MM.1S (cell line): ENCODE measurements at places on chromosomes 5 and 9.

GRCh38 chr9:80874276-80874675 lies 815.1 kb downstream of the TLE1 start:
- DNase-seq = no peak

DNA sequence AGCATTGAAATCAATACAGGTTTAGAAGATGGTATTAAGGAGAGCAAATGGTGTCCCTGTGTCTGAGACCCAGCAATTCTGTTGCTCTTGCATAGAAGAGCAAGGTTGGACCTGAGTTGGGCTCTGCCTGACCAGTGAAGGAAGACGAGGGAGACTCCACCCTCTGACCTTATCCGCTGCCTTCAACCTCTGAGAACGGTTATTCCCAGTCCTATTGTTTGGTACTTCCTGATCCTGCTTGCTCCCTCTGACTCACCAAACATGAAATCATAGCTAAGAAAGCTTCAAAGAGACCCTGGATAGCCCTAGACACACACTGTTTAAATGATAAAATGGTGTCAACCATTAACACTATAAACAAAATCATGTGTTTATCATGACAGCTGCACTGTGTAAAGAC lies 218.5 kb downstream of the PLK2 start:
- DNase-seq = no peak

- no peak for DNase-seq
Observed at GRCh38 chr5:73265641-73266040, 92.6 kb downstream of the TMEM174 start.

DNA sequence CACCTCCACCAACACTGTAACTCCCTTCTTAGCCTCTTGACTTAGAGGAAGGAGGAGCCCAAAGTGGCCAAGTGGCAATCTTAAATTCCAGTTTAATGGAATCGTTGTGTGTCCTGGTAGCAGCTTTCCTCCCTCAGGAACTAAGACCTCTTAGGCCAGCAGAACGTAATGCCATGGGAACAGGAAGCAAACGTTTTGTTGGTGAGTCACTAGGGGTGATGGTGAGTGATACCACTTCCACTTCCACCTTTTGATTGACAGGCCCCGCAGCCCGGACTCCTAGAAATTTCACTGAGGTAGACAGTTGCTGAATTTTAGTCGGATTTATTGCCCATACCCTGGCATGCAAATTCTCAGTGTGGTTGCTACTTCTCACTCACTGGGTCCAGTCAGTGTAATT lies 94.2 kb upstream of the FBN2 start:
- no peak for DNase-seq

DNA sequence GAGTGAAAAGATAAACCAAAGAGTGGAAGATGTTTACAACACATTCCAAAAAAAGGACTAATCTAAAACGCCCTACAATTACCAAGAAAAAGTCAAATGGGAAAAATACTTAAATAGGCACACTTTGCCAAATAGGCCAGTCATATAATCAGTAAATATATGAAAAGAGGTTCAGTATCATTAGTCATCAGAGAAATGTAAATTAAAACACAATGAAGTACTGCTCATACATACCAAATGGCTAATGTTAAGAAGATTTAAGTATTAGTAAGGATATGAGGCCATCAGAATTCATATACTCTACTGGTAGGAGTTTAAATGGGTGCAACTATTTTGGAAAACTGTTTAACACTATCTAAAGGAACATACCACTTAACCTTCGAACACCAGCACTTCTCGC lies 47.6 kb downstream of the ZDHHC21 start:
- DNase-seq = no peak

DNA sequence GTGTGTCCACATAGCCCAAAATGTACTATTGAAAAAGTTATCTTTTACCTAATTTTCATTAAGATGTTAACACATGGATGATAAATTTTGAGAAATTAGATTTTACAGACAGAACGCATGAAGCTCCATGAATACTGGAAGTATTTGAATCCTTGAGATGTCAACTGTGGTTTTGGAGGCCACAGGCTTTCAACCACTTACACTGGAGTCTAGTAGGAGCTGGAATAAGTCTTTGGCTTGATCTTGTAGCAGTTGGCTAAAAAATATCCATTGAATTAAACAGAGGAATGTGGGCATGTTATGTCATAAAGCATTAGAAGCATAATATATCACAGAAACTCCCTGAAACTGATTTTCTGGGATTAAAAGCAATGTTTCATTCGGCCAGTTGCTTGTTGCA lies 52.9 kb downstream of the CAMK4 start:
- no peak for DNase-seq

- no peak for DNase-seq
Observed at GRCh38 chr5:34709861-34710673, 53.9 kb downstream of the RAI14 start.

DNA sequence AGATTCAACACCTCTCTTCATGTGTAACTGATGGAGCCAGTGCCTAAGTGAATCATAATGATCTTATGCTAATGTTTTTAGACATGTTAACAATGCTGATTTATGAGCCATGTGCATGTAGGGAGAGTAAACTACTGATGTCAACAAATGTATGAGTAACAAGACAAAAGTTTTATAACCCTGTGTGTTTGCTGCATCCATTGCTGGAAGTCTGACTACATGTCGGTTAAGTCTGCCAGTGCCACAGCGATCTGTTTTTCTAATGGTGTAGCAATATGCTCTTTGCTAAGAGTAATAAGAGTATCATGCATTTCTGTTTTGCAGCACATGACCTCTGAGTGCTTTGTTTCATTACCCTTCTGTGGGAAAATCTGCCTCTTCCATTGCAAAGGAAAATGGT lies 26.4 kb upstream of the TMOD1 start:
- no peak for DNase-seq

- DNase-seq = peak; percentile 49
Observed at GRCh38 chr5:153187503-153187902, 303.0 kb upstream of the GRIA1 start.

- DNase-seq = no peak
Observed at GRCh38 chr5:150616506-150616905, 24.0 kb upstream of the SYNPO start.

DNA sequence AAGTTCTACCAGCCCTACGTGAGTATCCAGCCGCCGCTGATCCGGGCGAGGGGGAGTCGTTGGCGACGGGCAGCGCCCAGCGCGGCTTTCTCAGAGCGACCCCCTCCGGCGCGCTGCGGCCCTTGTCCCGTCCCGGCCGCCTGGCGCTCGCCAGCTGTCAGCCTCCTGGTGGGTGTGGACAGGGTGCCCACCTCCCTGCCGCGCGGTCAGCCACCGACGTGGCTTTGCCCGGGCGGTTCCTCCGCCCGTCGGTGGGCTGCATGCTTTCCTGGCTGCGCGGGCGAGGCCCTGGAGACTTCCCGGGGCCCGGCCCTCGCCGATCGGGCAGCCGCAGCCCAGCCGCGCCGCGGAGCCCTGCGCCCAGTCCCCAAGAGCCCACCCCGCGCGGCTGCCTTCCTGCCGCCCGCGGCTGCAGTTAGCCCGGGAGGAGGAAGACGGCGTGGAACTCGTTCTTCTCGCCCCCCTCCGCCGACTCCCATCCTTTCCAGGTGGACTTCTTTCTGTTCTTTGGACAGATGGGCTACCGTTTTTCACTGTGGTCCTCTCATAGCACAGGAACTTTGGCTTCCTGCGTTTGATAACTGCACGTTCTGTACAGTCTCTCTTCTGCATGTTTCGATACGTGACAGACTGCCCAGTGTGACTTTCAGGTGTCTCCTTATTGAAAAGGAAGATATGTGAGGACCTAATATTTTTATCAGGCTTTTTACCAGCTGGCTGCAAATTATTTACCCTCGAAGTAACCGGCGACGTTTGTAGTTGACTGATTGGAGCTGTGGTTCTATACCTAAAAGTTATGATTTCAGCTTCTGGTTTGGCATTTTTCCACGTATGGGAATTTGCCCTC lies 577 bp downstream of the AP3S1 start:
- DNase-seq = peak; percentile 38

GRCh38 chr5:43567967-43568366 lies 11.1 kb upstream of the PAIP1 start:
- DNase-seq = no peak

DNA sequence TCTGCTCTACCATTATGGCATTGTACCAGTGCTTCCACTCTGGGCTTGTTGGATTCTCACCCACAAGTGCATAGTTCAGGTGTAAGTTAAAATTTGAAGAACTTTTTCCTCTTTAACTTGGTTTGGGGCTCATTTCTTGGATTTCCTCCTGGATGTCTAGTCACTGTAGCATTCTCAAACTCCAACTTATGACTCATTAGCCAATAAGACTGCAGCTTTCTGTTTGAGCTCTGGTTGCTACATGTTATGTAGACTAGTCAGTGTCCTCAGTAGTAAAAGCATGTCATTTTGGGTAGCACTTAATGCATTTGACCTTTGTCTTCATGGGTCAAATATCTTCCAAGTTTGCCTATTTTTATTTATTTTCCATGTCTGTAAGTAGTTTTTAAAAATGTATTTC lies 790.8 kb downstream of the BRINP1 start:
- DNase-seq = no peak

GRCh38 chr9:20042128-20042711 lies 253.4 kb upstream of the SLC24A2 start:
- DNase-seq = no peak

GRCh38 chr9:128092199-128092977 lies 24.4 kb downstream of the SLC25A25 start:
- DNase-seq = no peak

DNA sequence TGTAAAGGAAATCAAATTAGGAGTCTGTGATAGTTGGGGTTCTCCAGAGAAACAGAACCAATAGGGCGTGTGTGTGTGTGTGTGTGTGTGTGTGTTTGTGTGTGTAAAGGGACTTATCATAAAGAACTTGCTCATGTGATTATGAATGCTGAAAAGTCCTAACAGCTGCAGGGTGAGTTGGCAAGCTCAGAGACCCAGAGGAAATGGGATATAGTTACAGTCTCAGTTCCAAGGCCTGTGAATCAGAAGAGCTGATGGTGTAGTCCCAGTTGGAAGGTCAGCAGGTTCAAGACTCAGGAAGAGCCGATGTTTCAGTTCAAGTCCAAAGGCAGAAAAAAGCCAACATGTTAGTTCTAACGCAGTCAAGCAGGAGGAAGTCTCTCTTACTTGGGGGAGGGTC lies 214.2 kb downstream of the ELAVL2 start:
- DNase-seq = no peak

DNA sequence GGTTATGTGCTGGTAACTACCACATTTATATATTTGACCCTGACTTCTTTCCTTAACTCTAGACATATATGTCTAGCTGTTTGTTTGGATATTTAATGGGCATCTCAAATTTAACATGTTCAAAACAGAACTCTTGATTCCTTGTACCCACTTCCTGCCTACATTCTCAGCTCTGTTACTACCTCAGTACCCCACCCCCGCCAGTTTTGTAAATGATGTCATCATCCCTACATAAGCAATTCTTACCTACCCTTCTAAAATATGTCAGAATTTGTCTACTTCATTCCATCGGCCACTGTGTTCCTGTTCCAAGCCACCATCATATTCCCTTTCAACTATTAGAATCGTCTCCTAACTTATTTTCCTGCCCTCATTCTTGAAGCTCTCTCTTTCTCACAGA lies 4.8 kb downstream of the RAD50 start:
- DNase-seq = no peak

DNA sequence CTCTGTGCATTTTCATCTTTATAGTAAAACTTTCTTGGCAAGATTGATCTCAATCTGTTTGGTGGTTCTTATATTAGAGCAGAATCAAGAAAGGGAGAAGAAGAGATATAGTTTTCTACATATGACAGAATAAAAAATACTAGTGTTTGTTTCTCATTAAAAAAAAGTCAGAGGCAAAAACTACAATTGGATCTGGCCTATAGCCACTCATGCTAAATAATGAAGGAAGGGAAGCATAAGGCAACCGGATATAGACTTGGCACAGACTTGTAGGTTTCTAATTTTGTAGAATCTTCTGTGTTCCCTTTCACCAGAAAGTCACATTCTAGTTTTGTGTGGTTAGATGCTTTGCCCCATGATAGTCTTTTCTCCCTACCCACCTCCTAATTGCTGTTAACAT lies 306.2 kb downstream of the PIK3R1 start:
- no peak for DNase-seq

DNA sequence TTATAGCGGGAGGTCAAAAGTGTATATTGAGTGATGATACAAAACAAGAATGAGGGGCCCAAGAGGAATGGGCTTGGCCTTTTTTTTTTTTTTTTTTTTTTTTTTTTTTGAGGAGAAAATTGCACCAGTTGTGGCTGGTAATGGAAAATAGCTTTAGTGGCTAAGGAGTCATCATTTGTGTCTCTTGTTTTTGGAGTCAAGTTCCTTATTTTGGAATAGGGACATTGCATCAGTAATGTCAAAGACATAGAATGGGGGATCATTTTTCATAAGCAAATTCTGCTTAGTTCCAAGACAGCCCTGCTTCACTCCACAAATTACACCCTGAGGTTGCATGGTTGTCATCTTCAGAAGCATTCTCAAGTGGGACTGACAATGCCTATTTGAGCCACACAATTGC lies 137.4 kb downstream of the STK32A start:
- DNase-seq = no peak

GRCh38 chr5:124670722-124671184 lies 75.7 kb downstream of the ZNF608 start:
- DNase-seq = no peak

DNA sequence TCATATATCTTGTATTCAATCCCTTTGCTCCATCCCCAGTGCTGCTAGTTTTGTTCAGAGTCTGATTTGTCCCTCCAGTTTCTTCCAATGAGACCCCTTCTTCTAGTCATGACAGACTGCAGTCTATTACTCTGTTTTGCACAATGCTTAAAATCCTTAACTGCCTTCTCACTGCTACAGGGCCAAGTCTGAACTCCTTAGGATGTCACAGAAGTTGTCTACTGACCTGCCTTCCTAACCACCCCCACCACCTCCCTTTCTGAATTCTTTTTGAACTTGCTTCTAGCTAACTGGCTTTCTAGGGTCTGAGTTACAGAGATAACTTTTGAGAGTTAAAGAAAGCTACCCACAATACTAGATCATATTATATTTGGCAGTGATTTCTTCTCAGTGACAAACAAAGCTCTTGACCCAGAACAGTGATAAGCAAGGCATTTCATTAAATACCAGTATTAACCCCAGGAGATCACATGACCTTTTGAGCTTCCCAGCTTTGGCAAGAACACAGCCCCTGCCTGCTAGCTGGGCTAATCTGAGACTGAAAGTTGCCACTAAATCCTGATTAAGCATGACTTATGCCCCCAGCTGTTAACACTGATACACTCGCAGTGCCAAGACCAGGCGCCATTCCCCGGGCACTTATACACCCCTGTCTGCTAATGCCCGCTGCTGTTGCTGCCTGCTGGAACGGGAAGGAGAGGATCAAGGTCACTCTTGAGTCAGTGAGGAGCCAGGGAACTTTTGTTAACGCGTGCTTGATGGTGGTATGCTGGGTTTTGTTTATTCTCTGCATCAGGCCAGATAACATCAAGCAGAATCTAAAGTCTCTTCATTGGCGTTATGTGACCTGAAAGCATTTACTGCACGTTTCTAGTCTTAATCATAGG lies 36.4 kb upstream of the ADAMTSL1 start:
- no peak for DNase-seq

- no peak for DNase-seq
Observed at GRCh38 chr5:38404667-38405276, 146.4 kb downstream of the EGFLAM start.

GRCh38 chr9:88544245-88544644 lies 9.3 kb downstream of the NXNL2 start:
- DNase-seq = no peak
